Activated CD8-positive, alpha-beta memory T cell treated with anti-CD3 and anti-CD28 coated beads for 48 hours (primary cell): ENCODE measurements at places on chromosomes 6 and 20.

GRCh38 chr6:11812951-11813350, 34.3 kb upstream of the ADTRP start:
- no peak for DNase-seq

- no peak for DNase-seq
Measured at GRCh38 chr6:133986942-133987341, 33.9 kb downstream of the TBPL1 start.

DNA sequence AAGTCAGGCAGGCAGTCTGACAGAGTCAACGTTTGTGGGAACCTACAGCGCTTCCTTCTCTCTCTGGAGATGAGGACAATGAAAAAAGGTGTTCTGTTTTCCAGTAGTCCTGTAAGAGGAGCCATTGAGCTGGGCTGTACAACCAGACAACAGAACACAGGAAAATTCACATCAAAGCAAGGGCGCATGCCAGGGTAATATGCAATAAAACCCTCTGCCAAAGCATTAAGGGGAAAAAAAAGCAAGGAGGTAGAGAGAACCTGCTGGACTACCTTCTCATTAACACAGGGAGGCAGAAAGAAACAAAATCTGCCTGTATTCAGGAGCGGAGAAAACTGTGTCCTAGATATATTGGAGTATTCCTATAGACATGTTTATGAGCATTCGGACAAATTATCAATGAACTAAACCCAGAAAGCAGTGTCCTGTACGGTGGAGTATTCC, 1.3 kb downstream of the RNF24 start:
- no peak for DNase-seq

DNA sequence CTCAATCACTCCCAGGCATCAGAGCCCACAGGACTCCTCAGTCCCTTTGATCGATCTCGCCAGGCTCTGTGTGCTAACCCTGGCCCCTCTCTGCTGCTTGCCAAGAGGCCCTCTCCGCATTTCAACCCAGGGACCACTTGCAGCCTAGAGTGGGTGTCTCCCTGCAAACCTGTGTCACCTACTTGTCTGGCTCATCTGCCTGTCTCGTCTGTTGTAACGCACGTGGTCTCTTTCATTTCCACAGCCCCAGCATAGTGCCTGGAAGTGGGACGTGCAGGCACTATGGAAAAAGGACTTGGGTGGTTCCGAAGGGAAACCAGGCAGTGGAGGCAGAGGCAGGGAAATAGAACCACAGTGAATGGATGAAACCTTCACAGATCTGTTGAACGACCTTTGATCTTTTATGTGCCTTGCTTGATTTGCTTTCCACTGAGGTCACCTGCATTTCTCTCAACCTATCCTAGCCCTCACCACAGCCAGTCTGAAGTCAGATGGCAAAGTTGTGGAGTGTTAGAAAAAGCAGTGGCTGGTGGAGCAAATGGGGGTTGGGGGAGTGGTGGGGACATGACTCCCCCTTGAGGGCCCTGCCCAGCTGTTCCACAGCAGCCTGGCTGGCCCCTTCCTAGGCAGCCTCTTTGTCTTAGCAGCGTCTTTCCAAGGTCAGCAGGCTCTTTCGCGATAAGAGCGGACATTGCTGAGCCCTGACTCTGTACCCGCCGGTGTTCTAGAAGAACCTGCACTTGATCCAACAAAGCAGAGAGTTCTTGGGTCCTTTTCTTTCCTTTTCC, 55.8 kb upstream of the TAGAP start:
- DNase-seq = no peak

DNA sequence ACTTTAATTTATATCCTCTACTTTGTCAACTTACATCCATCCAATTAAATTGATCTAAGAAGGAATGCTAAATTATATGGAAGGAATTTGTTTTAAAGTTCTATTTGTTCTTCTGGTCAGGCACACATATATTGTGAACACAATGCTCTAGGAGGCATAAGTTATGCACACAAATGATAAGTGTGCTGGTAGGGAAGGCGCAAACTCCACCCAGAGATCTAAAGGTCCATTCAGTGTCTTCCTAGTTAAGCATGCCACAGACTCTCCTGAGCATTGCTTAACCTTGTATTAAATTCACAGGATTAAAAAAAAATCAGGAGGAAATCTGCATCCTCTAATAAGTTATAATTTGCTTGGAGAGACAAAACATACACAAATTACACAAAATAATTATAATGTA, 127.3 kb downstream of the RALGAPA2 start:
- no peak for DNase-seq

DNA sequence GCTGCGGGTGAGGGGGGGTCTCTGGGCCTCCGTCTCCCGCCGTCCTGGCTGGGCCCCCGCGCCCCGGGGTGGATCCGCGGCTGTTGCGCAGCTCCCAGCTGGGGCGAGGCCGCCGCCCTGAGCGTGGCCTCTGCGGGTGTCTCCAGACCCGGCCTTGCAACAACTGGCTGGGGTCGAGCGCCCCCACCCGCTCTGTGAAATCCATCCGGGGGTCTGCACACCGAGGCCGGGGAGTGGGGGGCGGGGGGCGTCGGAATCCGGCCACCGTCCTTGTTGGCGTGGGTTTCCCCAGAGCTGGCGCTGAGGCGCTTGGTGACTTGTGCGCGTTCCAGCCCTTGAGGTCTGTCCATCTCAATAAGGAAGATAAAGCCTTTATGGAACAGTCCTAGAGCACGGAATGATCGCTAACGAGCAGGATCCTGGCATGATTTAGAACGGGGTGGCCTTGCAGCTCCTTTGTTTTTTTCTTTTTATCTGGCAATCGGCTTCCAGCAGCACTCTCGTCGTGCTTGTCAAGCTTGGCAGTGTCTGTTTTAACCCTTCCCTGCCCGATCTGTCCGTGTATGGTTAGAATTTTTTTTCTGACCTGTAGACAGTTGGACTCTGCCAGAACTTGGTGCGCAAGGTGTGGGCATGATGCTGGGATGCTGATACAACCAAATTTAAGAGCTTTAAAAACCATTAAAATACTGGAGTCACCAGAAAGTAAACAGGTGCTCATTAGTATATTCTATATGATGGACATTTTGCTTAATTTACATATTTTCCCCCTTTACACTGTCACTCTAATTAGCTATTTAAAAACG, 675 bp downstream of the DSTN start:
- no peak for DNase-seq

GRCh38 chr6:56802584-56802983, 152.3 kb upstream of the BEND6 start:
- DNase-seq = no peak

- no peak for DNase-seq
Measured at GRCh38 chr6:25655723-25656122, 3.7 kb downstream of the SCGN start.

- DNase-seq = no peak
Measured at GRCh38 chr6:129908858-129909257, 47.7 kb upstream of the TMEM244 start.

- no peak for DNase-seq
Measured at GRCh38 chr6:343960-344815, 47.4 kb upstream of the IRF4 start.

DNA sequence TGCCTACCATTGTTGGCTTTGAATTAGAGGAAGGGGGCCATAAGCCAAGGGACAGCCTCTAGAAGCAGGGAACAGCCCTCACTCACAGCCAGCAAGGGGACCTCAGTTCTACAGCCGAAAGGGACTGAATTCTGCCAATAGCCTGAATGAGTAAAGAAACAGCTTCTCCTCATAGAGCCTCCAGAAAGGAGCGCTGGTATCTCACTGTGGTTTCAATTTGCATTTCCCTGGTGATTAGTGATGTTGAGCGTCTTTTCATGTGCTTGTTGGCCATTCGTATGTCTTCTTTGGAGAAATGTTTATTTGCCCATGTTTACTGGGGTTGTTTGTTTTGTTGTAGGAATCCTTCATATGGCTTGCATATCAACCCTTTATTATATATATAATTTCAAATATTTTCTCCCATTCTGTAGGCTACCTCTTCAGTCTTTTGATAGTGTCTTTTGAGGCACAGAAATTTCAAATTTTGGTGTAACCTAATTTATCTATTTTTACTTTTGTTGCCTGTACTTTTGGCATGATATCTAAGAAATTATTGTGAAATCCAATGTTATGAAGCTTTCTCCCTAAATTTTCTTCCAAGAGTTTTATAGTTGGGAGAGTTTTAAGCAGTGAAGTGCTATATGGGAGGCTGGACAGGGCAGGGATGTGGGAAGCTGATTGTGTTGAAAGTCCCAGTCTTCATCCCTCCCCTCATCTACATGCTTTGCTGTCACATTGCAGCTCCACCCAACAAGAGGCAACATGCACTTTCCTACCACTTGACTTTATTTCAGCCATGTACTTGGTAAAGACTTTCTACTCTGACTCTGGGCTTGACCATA, 82.3 kb upstream of the SHLD1 start:
- DNase-seq = no peak

GRCh38 chr6:37578104-37578503, 78.4 kb upstream of the CCDC167 start:
- no peak for DNase-seq

GRCh38 chr6:138592749-138593123, 93.4 kb upstream of the NHSL1 start:
- DNase-seq = no peak

DNA sequence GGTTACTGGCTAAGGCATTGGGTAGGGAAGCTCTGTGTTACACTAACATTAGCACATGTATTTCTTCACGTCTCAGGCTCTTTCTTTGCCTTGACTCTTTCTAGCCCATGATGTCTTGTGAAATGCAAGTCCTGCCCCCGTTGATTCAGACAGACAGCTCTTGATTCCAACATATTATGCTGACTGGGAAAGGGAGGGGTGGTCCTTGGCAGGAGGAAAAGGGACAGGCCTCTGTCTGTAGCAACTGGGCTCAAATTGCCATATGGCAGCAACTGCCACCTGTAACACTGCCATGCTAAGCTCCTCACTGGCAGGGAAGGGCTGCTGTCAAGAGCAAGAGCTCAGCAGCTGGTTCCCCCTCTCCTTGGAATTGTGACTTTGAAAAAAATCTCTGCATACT, 5.7 kb upstream of the KCNK15 start:
- DNase-seq = no peak

GRCh38 chr6:27669624-27670301, 196.9 kb upstream of the ZNF184 start:
- DNase-seq = no peak

DNA sequence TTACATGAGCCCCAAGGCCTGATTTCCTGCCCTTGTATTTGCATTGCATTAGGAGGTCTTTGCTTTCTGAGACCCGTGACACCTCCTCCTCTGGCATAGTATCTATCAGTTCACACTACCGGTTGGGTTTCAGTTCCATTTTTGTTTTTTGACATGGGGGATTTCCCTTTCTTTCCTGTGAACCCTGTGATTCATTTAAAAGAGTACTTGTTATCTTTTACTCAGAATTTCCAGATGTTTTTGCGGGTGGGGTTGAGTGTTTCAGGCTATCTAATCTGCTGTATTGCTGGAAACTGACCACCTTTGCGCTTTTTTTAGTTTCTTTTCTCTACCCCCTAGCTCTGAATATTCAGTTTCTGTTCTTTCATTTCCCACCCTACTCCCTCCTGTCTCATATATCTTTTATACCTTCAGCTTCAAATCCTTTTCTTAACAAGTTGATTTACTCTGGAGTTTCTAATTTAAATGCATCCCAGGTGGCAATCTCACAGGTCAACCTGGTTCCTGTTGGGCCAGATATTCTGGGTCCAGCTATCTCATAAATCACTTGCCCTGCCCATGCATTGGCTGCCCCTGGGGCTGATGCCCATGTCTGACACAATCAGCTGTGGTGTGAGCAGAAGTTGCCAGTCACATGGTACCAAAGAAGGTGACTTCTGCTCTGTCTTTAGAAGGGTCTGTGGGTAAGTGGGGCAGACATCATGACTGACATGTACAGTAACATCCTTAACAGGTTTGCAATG, 14.3 kb upstream of the NCOA3 start:
- DNase-seq = peak; percentile 59

GRCh38 chr20:41228858-41229257, 88.7 kb downstream of the ZHX3 start:
- no peak for DNase-seq

DNA sequence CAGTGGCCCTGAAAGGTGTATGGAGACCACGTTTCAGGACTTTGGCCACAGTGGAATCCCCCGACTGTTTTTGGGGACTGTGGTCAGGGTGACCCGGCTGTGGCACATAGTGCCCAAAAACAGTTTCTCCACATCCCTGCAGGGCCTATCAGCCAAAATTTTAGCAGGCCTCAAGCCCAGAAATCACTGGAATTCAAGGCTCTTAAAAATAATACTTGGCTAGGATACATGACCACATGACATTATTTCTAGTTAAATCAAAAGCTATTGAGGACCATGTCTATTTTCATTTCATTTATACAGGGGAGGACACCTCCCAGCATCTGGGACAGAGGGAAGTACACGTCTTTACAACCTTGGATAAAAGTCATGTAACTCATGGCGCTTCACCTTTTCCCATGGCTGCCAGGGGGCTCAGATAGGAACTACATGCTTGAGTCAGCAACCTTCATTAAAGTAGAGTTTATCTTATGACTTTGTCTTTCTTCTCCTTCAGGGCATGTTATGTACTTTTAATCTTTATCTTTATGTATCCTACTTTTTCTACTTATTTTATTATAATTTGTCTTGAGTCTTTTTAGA, 70.8 kb upstream of the CD93 start:
- DNase-seq = no peak

- no peak for DNase-seq
Measured at GRCh38 chr20:16314320-16314719, 258.9 kb downstream of the KIF16B start.

DNA sequence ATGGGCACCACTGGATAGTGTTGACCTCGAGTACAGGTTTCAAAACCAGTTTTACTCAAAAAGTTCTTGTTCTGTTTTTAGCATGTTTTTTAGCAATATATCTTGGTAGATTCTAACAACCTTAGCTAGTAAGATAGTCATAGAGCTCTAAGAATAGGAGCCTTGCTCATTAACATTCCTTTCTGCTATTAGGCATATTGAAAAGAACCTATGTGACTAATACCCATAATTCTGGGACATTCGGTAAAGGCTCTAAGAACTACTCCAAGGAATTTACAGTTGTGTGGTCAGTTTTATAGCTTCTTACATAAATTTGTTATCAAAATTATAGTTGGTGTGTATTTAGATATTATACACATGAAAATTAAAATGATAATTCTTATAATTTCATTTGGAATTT, 11.6 kb downstream of the SLC9A8 start:
- no peak for DNase-seq

DNA sequence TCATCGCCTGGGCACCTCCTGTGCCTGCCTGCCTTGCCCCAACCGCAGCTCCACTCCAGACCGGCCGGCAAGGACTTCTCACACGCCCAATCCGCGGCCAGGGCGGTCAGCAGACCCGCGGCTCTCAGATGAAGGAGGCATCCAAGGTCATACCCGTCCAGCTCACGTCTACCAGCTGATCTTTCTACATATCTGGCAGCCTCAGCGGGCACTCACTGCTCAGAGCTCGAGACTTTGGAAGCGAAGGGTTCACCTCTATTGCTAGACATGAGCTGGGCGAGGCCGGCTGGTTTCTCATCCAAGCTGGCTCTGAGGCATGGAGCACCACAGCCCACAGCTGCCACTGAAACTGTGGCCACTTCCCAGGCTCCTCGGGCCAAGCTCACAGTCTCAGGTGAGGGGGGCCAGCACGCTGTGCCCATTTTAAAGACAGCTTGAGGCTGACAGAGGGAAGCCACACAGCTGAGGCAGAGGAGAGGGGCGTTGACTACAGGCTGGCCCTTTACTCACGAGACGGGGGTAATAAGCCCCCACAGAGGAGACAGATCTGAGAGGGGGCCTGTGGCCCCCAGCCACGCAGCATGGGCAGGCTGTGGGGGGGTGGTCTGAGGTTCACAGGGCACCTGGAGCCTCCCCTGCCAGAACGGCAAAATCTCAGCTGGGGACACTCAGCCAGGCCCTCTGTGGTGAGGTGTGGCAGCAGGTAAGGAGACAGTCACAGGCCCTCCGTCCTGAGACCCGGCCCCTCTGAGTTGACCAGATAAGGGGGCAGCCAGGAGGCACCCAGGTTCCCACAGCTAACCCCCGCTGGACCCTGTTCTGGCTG, 2.0 kb downstream of the LAMA5 start:
- no peak for DNase-seq
